Gastrocnemius medialis (tissue), 4 donors: ENCODE measurements at places on chromosomes 11 and 22.

- peaks cover 9% of the 10 kb centered on the region for H3K4me1 ChIP-seq
- H3K36me3 ChIP-seq = no peaks in the 10 kb centered on the region
- DNase-seq = no peak
- H3K27ac ChIP-seq = no peak overlapping the region
- no peak overlapping the region for H3K4me3 ChIP-seq
Measured at GRCh38 chr22:37951305-37951704, 2.1 kb downstream of the C22orf23 start.

GRCh38 chr11:102464859-102465500, 12.4 kb upstream of the TMEM123 start:
- DNase-seq = no peak
- no peaks in the 10 kb centered on the region for H3K36me3 ChIP-seq
- no peaks in the 10 kb centered on the region for H3K4me1 ChIP-seq
- H3K27me3 ChIP-seq = no peaks in the 10 kb centered on the region
- no peak overlapping the region for H3K27ac ChIP-seq

DNA sequence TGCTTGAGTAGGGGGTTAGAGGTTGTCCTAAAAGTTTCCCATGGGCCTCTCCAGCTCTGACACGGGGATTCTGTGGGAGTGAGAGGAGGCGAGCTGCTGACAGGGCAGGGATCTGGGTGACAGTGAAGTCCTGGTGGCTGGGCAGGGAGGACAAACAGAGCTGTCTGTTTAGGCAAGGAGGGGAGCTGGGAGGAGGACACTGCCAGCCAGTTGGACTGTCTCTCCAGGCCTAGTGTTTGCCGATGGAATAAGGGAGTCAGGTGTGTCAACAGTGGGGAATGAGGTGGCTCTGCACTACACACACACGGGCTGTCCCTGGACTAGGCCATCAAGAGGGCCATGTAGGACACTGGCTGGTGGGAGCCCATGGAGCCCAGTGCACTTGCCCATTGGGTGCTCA, 20.6 kb upstream of the SYT7 start:
- H3K27me3 ChIP-seq = no peaks in the 10 kb centered on the region
- H3K4me1 ChIP-seq = peaks cover 9% of the 10 kb centered on the region
- H3K36me3 ChIP-seq = no peaks in the 10 kb centered on the region
- H3K4me3 ChIP-seq = no peak overlapping the region
- no peak for DNase-seq

GRCh38 chr11:78830277-78830819, 255.7 kb upstream of the NARS2 start:
- H3K27me3 ChIP-seq = no peaks in the 10 kb centered on the region
- no peaks in the 10 kb centered on the region for H3K4me1 ChIP-seq
- H3K4me3 ChIP-seq = no peak overlapping the region
- H3K36me3 ChIP-seq = no peaks in the 10 kb centered on the region

- no peaks in the 10 kb centered on the region for H3K36me3 ChIP-seq
- H3K4me3 ChIP-seq = no peak overlapping the region
- no peaks in the 10 kb centered on the region for H3K27me3 ChIP-seq
- peaks cover 15% of the 10 kb centered on the region for H3K4me1 ChIP-seq
Measured at GRCh38 chr11:12392672-12393071, 15.3 kb downstream of the PARVA start.

DNA sequence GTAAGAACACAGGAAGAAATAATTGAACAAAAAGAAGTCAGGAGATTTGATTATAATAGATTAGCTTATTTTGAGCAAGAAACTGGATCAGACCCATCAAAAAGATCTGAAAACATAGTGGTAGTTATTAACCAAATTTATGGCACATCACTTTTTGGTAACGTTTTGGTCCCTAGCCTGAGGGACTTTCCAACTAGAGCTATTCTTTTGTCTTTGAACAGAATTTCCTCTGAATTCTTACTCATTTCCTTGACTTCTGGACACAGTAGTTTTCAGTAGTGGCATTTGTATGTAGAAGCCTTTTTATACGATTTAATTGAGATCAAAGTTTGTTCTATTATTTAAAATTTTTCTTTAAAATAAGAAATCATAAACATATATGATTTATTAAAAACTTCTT, 96.5 kb upstream of the PDGFD start:
- no peak overlapping the region for H3K4me3 ChIP-seq
- no peaks in the 10 kb centered on the region for H3K27me3 ChIP-seq
- H3K36me3 ChIP-seq = no peaks in the 10 kb centered on the region
- no peaks in the 10 kb centered on the region for H3K4me1 ChIP-seq

DNA sequence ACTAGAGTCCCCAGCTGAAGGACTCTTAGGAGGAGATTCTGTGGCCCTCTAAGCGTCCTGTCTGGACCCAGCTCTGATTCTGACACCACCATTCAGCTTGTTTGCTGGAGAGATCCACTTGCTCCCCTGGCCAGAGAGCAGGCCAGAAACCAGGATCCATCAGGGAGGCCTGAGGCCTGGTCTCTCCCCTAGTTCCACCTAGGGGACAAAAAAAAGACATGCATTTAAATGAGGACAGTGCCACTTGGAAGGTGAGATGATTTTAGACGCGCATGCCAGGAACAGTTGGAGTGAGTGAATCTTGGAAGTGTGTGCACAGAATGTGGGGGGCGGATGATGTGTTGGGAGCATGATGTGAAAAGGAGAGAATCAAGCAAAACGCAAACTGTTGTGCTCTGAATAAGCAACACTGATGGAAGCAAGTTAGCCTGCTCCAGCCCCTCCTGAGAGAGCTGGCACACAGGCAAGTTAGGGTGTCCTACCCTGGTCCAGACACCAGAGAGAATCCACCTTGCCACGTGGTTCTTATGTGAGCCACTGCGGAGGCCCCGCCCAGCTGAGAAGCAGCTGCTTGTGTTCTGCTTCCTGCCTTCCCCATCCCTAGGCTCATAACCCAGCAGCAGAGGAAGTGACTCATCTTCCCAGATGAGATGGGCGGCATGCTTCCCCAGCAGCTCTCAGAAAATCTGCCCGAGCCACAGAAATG, 8.0 kb upstream of the SLCO2B1 start:
- no peak overlapping the region for H3K4me3 ChIP-seq
- H3K27me3 ChIP-seq = no peaks in the 10 kb centered on the region
- peak; percentile 50 for DNase-seq
- H3K4me1 ChIP-seq = peaks cover 7% of the 10 kb centered on the region
- no peak overlapping the region for H3K27ac ChIP-seq
- no peaks in the 10 kb centered on the region for H3K36me3 ChIP-seq

- no peaks in the 10 kb centered on the region for H3K36me3 ChIP-seq
- no peak overlapping the region for H3K27ac ChIP-seq
- no peak overlapping the region for H3K4me3 ChIP-seq
- DNase-seq = no peak
- peaks cover 6% of the 10 kb centered on the region for H3K27me3 ChIP-seq
Measured at GRCh38 chr11:57484141-57484710, 23.9 kb downstream of the RTN4RL2 start.

DNA sequence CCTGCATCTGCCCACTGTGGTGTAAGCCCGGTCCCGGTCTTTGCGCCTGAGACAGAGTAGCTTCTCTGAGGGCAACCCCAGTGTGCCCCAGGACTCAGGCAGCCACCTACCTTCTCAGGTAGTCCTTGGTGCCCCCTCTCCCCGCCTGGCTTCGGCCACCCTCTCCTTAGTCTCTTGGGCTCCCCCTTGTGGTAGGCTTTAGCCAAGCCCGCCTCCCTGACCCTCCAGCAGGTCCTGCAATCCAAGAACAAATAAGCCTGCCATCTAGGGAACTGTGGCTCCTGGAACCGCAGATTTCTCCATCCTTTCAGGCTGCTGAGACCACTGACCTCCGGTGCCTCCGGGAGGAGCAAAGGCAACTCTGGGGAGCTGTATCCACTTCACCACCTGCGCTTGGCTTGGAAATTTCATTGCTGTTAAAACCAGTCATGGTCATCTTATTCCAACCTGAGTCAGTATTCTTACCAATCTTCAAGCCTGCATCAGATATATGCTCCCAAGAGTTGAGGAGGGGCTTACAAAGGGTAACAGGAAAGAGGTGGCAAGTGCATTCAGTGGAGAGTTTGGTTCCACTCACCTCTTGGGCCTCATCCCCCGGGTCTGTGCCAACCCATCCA, 52.8 kb upstream of the TENM4 start:
- H3K4me3 ChIP-seq = no peak overlapping the region
- no peaks in the 10 kb centered on the region for H3K27me3 ChIP-seq
- no peaks in the 10 kb centered on the region for H3K4me1 ChIP-seq
- H3K27ac ChIP-seq = no peak overlapping the region
- H3K36me3 ChIP-seq = no peaks in the 10 kb centered on the region
- peak; percentile 33 for DNase-seq

- H3K27me3 ChIP-seq = no peaks in the 10 kb centered on the region
- H3K27ac ChIP-seq = peak overlapping the region; percentile 86
- DNase-seq = no peak
- H3K36me3 ChIP-seq = no peaks in the 10 kb centered on the region
Measured at GRCh38 chr11:94675813-94676212, 92.3 kb upstream of the AMOTL1 start.

GRCh38 chr11:14449302-14449714, 50.3 kb downstream of the COPB1 start:
- no peaks in the 10 kb centered on the region for H3K36me3 ChIP-seq
- DNase-seq = no peak
- H3K4me3 ChIP-seq = no peak overlapping the region
- H3K27me3 ChIP-seq = no peaks in the 10 kb centered on the region
- no peak overlapping the region for H3K27ac ChIP-seq

DNA sequence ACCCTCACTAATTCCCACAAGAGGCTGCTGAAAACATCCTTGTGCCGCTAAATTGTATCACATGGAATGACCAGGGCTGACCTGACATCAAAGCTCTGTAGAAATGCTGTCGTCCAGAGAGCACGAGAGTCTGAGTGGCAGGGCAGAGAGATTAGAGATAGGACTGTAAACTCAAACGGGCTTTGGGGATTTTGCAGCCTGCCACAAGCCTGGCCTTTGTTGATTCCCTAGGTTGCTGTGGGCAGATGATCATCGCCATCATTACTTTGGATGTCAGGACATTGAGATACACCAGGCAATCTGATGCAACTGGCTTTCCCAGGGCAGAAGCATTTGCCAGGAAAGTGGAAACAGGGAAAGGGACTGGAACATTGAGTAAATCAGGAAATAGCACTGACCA, 131.6 kb downstream of the ETS1 start:
- no peaks in the 10 kb centered on the region for H3K27me3 ChIP-seq
- no peak overlapping the region for H3K4me3 ChIP-seq
- H3K4me1 ChIP-seq = peaks cover 12% of the 10 kb centered on the region
- DNase-seq = peak; percentile 43

GRCh38 chr22:49849161-49850020, 4.3 kb upstream of the ZBED4 start:
- peaks cover 34% of the 10 kb centered on the region for H3K27me3 ChIP-seq
- H3K4me3 ChIP-seq = peak overlapping the region; percentile 19
- no peak overlapping the region for H3K27ac ChIP-seq

DNA sequence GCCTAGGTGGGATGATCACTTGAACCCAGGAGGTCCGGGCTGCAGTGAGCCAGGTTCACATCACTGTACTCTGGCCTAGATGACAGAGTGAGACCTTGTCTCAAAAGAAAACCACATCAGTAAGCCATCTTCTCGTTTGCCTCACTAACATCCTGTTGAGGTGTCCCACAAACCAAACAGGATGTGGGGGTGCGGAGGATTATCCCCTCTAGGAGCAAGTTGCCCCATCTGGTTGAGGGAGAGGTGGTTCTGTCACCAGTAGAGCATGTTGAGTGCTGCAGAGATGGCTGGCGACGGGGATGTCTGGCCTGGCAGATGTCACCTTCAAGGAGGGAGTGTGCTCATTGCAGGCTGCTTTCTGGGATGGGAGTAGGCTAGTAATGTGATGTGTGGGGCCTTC, 72.4 kb downstream of the ZNRF3 start:
- no peak for DNase-seq
- H3K4me1 ChIP-seq = peaks cover 56% of the 10 kb centered on the region
- no peak overlapping the region for H3K27ac ChIP-seq
- no peak overlapping the region for H3K4me3 ChIP-seq
- H3K36me3 ChIP-seq = no peaks in the 10 kb centered on the region
- no peaks in the 10 kb centered on the region for H3K27me3 ChIP-seq

DNA sequence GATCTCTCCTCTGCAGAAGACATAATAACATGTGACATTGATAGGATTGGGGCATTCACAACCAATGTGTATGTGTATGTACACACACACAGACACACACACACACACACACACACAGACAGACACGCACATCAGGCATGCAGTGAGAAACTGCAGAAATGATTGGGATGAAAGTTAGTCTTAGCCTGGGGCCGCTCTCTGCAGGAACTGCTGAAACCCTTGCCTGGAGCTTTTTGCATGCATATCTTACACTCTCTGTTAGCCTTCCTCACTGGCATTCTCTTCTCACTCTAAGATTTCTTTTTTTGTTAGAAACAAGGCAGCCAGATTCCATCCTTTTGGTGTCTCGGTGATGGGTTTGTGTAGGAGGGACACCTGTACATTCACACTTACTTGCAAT, 337.9 kb downstream of the NELL1 start:
- no peaks in the 10 kb centered on the region for H3K4me1 ChIP-seq
- no peaks in the 10 kb centered on the region for H3K27me3 ChIP-seq
- no peak overlapping the region for H3K27ac ChIP-seq
- no peak overlapping the region for H3K4me3 ChIP-seq

- no peaks in the 10 kb centered on the region for H3K36me3 ChIP-seq
- no peak overlapping the region for H3K4me3 ChIP-seq
- H3K27ac ChIP-seq = peak overlapping the region; percentile 13
- peaks cover 19% of the 10 kb centered on the region for H3K4me1 ChIP-seq
- H3K27me3 ChIP-seq = no peaks in the 10 kb centered on the region
- DNase-seq = no peak
Measured at GRCh38 chr11:100630898-100631297, 56.2 kb upstream of the ARHGAP42 start.

DNA sequence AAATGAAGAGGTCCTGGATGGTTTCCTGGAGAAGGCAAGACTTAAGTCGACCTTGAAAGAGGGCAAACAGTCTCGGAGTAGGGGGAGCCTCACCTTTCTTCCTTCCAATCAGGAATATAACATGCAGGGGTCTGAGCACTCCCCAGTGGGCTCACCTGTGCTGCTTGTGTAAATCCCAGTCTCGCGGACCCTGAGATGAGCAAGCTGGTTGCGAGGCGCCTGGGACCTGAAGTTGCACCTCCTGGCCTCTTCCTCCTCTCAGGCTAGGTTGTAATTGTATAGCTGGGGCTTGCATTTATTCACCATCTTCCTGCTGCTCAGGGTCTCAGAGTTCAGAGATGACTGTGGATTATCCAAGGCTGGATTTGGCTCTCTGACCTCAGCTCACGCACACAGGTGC, 7.5 kb upstream of the WBP2NL start:
- no peak overlapping the region for H3K4me3 ChIP-seq
- no peaks in the 10 kb centered on the region for H3K27me3 ChIP-seq
- no peak for DNase-seq
- H3K4me1 ChIP-seq = no peaks in the 10 kb centered on the region
- no peak overlapping the region for H3K27ac ChIP-seq

DNA sequence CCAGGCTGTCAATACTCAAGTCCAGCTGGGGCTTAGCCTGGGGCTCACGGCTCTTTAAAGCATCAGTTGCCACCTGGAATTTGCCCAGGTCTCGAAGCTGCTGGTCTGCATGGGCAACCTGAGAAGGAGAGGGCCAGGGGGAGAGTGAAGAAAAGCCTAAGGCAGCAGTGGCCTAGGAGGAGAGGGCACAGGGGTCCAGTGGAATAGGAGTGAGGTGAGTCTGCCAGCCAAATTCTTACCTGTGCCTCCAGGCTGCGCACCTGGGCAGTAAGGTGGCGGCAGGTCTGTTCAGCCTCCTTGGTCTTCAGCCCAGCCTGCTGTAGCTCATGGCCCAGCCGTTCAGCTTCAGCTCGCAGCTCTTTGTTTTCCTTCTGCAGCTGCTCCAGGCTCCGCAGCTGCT, 10.0 kb downstream of the IL18BP start:
- H3K27me3 ChIP-seq = no peaks in the 10 kb centered on the region
- DNase-seq = no peak
- peaks cover 32% of the 10 kb centered on the region for H3K4me1 ChIP-seq
- H3K36me3 ChIP-seq = peaks cover 89% of the 10 kb centered on the region
- H3K4me3 ChIP-seq = no peak overlapping the region

GRCh38 chr22:19929586-19930550, 11.7 kb upstream of the COMT start:
- no peaks in the 10 kb centered on the region for H3K27me3 ChIP-seq
- no peaks in the 10 kb centered on the region for H3K4me1 ChIP-seq
- H3K36me3 ChIP-seq = no peaks in the 10 kb centered on the region
- no peak overlapping the region for H3K4me3 ChIP-seq
- H3K27ac ChIP-seq = no peak overlapping the region
